NAMALWA (cell line): ENCODE measurements at places on chromosomes 6 and 20.
A peak's percentile ranks its signal among the peaks of the same experiment; 100 is the strongest.

DNA sequence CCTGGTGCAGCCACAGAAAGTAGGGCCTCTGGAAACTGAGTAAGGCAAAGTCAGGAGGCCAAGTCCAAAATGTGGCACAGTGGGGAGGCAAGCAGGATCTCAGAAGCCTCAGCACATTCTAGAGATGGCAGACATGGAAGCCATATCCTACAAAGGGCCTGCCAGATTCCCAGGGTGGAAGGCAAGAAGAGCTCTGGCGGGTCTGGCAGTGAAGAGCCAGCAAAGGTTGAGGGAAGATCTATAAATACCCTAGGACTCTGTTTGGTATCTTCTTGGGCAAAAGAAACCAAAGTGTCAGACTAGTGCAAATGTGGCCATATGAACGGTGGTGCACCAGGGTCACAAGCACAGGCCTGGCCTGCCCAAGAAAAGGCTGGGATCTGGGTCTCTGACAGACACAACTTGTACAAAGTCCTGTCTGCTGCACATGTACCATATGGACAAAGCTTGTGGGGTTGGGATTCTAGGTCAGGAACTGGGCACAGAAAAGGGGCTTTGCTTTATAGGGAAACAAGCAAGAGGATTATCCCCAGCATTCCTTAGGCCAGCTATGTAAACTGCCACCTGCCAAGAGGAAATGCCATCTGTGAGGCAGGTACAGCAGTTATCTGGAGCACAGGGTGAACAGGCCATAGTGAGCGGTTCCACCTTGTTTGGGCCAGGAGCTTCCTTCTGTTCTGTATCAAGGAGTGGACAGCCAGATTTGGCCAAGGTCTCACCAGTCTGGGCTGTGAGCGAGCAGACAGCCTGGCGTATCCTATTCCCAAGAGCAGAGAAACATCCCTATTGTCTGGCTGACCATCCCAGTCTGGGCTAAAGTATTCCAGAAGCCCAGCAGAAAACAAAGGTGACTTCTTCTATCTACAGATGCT is 36.3 kb upstream of the SLC4A11 start:
- no peak for DNase-seq

- DNase-seq, result no peak
These were observed 96.1 kb upstream of the MAN1A1 start for GRCh38 chr6:119445666-119446065.

DNA sequence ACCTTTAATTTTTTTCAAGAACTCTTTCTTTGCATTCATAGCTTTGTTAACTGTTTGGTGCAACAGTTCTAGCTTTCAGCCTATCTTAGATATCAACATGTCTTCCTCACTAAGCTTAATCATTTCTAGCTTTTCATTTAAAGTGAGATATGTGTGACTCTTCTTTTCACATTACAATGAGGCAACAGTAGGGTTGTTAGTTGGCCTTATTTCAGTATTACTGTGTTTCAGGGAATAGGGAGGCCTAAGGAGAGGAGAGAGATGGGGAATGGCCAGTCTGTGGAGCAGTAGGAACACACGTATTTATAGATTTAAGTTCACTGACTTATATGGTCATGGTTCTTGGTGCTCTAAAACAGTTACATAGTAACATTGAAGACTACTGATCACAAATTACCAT is 35.8 kb downstream of the CST9L start:
- no peak for DNase-seq

DNA sequence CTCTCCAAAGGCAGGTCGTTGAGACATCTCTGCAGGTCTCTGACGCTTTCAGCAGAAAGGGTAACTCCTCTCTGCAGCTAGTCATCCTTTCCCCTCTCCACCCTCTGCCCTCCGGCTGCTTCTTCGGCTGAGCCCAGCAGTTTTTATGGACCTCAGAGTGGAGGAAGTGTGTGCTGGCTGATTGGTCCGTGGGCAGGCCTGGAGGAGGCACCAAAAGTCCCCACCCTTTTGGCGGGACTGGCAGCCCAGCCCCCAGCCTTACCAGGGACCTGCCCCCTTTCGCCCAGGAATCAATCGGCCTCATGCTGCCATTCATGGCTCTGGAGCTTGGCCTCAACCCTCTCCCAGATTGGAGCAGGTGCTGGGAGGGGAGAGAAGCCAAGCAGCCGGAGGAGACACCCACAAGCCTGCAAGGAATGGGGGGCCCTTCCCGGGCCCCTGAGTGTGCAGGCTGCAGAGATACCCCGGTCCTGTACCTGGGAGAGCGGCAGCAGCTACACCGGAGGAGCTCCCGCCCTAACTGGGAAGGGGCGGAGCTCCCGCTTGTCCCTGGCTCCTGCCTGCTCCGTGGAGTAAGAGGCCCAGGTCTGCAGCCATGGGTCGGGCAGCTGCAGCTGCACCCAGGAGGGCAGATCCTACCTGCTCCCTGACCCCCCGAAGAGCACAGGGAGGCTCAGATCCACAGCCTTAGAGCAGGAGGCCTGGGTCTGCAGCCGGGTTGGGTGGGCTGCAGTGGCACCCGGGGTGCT is 170.3 kb upstream of the SOX4 start:
- no peak for DNase-seq

GRCh38 chr20:57567471-57568079 is 6.7 kb downstream of the PCK1 start:
- DNase-seq, result no peak

DNA sequence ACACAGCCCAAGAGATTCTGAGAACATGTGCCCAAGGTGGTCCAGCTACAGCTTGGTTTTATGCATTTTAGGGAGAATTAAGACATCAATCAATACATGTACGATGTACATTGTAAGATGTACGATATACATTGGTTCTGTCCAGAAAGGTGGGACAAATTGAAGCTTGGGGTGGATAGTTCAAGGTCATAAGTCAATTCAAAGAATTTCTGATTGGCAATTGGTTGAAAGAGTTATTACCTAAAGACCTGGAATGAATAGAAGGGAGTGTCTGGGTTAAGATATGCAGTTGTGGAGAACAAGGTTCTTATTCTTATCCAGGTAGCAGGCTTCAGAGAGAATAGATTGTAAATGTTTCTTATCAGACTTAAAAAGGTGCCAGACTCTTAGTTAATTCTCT is 31.8 kb upstream of the LCA5 start:
- no peak for DNase-seq

DNA sequence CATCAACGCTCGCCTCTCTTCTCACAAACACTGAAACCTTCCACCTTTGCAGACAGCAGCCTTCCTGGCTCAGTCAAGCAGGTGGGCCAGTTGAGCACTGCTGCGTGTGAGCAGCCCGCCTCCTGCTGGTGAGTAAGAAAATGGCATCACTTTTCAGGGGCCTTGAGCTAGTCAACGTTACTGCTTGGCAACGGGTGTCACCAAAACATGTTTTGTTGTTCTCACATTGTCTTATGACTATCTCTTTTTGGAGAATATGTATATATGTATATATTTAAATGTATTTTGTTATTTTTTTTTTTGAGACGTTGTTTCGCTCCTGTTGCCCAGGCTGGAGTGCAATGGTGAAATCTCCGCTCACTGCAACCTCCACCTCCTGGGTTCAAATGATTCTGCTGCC is 97.0 kb upstream of the AGPAT4 start:
- peak; percentile 86 for DNase-seq

DNA sequence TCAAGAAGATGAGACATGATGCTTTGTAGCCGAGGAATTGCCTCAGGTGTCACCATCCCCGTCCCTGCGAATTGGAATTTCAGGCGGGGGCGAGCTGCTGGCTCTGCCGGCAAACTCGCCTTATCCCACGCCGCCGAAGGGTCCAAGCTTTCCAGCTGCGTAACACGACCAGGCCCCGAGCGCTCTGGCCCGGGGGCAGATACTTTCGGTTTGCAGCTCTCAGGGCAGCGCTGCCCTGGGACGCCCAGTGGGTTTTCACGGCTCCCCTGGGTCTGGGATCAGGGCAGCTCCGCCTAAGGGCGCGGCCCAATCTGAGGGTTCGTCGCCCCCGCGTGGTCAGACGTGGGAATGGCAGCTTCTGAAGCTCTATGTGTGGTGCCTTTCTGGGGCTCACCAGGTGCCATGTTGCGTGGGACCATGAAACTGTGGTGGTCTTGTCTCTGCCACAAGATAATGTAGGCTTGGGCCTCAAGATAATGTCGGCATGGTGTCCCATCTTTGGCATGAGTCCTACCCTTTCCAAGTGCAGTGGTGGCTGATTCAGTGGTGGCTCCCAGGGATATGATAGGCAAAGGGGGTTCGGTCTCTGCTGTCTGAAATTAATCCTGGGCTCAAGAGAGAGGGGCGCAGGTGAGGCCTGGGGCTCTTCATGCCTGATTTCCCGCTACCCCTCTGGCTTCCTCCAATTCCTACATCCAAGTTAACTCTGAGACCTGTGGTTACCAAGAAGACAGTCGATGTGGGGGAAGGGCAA is 21.0 kb downstream of the PIGT start:
- peak; percentile 83 for DNase-seq

DNA sequence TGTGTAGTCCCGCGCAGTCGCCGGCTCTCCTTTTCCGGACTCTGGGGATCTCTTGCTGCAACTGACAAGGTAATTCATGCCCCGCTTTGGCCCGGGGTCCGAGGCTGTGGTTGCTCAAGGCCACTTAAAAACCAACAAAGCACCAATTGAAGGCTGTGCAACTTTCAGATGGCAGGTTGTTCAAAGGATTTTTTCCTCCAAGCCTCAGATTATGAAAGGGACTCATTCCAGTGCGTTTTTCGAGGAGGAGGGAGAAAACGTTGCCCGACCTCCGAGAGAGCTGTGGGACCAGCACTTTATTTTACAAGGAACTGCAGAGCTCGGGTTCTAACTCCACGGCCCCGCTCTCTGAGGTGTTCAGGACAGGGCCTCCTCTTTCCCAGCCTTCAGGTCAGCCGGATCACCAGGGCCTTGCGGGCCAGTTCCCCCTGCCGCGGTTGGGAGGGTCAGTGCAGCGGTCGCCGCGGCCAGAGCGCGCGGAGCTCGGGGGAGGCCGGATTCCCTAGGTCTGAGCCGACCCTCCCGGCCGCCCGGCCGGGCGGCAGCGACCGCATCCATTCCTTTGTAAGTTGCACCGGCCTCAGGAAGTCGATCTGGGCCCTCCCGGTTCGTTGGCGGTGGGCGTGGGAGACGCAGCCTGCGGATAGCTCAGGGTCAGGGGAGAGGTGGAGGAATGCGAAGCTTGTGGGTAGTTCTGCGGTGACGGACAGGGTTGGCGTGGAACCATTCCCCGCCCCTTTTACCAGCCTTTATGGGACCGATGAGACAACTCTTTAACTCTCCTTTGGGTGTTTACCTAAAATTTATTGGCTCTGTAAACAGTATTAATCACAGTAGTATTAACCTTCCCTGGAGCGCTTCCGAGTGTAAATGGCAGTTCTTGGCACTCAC is 1.6 kb downstream of the UTRN start:
- DNase-seq, result no peak

- DNase-seq, result no peak
These were observed 39.5 kb downstream of the PIGU start for GRCh38 chr20:34637245-34638038.

GRCh38 chr6:26284537-26285142 is 80.4 kb upstream of the BTN3A2 start:
- DNase-seq, result peak; percentile 86

DNA sequence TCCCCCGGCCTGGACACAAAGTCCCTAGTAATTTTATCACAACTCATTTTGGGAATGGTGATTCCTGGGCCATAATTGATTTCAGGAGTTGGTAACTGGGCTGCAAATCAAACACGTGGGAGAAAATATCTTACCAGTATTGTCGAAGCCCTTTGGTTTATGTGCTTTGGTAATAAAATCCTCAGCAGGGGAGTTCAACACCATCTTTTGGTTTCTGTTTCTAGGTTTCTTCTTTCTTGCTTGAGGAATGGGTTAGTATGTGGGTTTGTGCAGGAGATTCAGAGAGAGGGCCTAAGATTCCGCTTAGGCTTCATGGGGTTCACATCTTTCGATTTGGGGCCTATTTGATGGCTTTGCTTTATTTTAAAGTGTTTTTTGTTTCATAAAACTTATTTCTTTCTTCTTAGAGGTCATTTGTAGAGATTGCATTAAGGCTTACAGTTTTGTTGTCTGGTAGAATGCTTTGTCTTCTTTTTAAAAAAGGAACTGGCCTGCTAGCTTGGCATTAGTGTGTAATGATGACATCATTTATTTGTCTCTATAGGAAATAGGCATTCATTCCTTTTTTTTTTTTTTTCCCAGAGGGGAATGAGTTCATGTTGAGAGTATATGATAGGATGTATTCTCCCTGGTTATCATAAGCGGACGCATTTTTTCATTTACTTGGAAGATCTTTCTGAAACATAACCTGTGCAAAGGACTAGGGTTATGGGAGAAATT is 45.8 kb downstream of the CYP24A1 start:
- no peak for DNase-seq

- DNase-seq, result no peak
These were observed 686 bp downstream of the ZGPAT start for GRCh38 chr20:63708301-63709148.

GRCh38 chr6:89939144-89939543 is 44.9 kb downstream of the GJA10 start:
- no peak for DNase-seq

DNA sequence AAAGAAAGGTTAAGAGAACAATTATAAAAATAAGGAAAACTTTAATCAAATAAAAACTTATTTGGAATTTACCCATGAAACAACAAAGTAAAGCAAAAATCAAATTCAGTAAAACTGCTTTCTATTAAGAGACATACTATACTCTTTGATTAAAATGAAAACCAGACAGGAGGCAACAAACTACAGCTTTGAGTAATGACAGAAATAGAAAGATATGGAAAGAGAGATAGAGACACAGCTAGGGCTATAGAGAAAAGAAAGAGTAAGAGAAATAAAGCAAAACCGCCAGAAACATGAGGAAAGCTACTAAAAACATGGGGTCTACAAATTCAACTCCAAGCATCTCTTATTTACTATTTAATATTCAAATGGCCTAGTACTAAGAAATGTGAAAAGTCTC is 67.6 kb downstream of the PHIP start:
- DNase-seq, result no peak

GRCh38 chr6:10146715-10147451 is 268.0 kb downstream of the TFAP2A start:
- DNase-seq, result peak; percentile 59

- DNase-seq, result no peak
These were observed 229.3 kb upstream of the ECI2 start for GRCh38 chr6:4364711-4365110.

GRCh38 chr6:124535746-124536145 is 426.5 kb upstream of the RNF217 start:
- DNase-seq, result no peak

GRCh38 chr6:21942897-21943296 is 349.3 kb downstream of the SOX4 start:
- DNase-seq, result no peak
